Regular cardiac myocyte (primary cell): ENCODE measurements at places on chromosomes 7 and 10. TPM values are rescaled to one million over a fixed set of nuclear protein-coding genes. Genes with fewer than 3 reads are reported as not detected.

AOAH gene
- total RNA-seq, result not detected in 2 replicates

CARD11 gene
- 0.28 and 0.38 TPM in 2 replicates for total RNA-seq

NAT16 gene
- total RNA-seq, result not detected in 2 replicates

CCDC172 gene
- not detected in 2 replicates for total RNA-seq

ELFN1 gene
- total RNA-seq, result 0.38 and 0.56 TPM in 2 replicates

ABCC2 gene
- 0.19 and 0.28 TPM in 2 replicates for total RNA-seq

ZNF853 gene
- total RNA-seq, result 0.19 and 0.28 TPM in 2 replicates

VPS41 gene
- 40.8 and 78.6 TPM in 2 replicates for total RNA-seq

CAMK1D gene
- 1.5 and 2.8 TPM in 2 replicates for total RNA-seq

SLC39A12 gene
- total RNA-seq, result not detected in 2 replicates

SLC13A1 gene
- total RNA-seq, result not detected in 2 replicates

OPTN gene
- total RNA-seq, result 74.2 and 130 TPM in 2 replicates

RBM20 gene
- total RNA-seq, result 0.19 and 0.85 TPM in 2 replicates

NRP1 gene
- 418 and 458 TPM in 2 replicates for total RNA-seq

OR6B1 gene
- not detected in 2 replicates for total RNA-seq

RBM48 gene
- total RNA-seq, result 10.4 and 11.5 TPM in 2 replicates

ABHD11 gene
- 5.4 and 20.9 TPM in 2 replicates for total RNA-seq

ADAM8 gene
- total RNA-seq, result 0.85 and 1.3 TPM in 2 replicates

LIPM gene
- total RNA-seq, result not detected in 2 replicates

HOXA7 gene
- under 0.01 TPM in 1 of 2 replicates, not detected in the other for total RNA-seq

CALD1 gene
- total RNA-seq, result 477 and 1,050 TPM in 2 replicates

EXOSC1 gene
- 36.1 and 39.3 TPM in 2 replicates for total RNA-seq

CALML5 gene
- total RNA-seq, result not detected in 2 replicates

HMX2 gene
- not detected in 2 replicates for total RNA-seq

FAM25C gene
- not detected in 2 replicates for total RNA-seq

PRR15 gene
- 3.7 and 4.4 TPM in 2 replicates for total RNA-seq
